ENCODE measurements at places on chromosomes 6 and 20. TPM values are rescaled to one million over a fixed set of nuclear protein-coding genes. Genes with fewer than 3 reads are reported as not detected.

The KIAA0408 gene
- 8.6 TPM for polyA plus RNA-seq

The DYNLT2 gene
- polyA plus RNA-seq = 1.7 TPM

The FOXA2 gene
- not detected for polyA plus RNA-seq

The CALHM4 gene
- not detected for polyA plus RNA-seq

The PHACTR3 gene
- polyA plus RNA-seq = 0.57 TPM

The FAM162B gene
- polyA plus RNA-seq = 6.1 TPM

The EBF4 gene
- 14.1 TPM for polyA plus RNA-seq

The TMEM74B gene
- 9.5 TPM for polyA plus RNA-seq

The PRSS16 gene
- 1.3 TPM for polyA plus RNA-seq

The C6orf132 gene
- 1.4 TPM for polyA plus RNA-seq

The GSTA4 gene
- polyA plus RNA-seq = 144 TPM

The SLC22A7 gene
- polyA plus RNA-seq = not detected

The KCNK15 gene
- polyA plus RNA-seq = 0.42 TPM

The LYRM4 gene
- 26.2 TPM for polyA plus RNA-seq

The MAS1 gene
- polyA plus RNA-seq = not detected

The ZFP57 gene
- polyA plus RNA-seq = not detected

The ADTRP gene
- polyA plus RNA-seq = 0.35 TPM

The SLC26A8 gene
- 0.20 TPM for polyA plus RNA-seq

The THBD gene
- polyA plus RNA-seq = 16.3 TPM

The CST2 gene
- polyA plus RNA-seq = 4.8 TPM

The ADGRF5 gene
- polyA plus RNA-seq = 18.5 TPM

The OR2H2 gene
- polyA plus RNA-seq = not detected

The SYNGAP1 gene
- polyA plus RNA-seq = 73.5 TPM

The IPCEF1 gene
- 0.16 TPM for polyA plus RNA-seq

The PLCB4 gene
- polyA plus RNA-seq = 1.7 TPM

The GJA10 gene
- polyA plus RNA-seq = not detected

The RHAG gene
- not detected for polyA plus RNA-seq

The BNIP5 gene
- not detected for polyA plus RNA-seq

The SPAG4 gene
- polyA plus RNA-seq = 12.5 TPM

The SNAP25 gene
- 26.1 TPM for polyA plus RNA-seq

The ADAM33 gene
- polyA plus RNA-seq = 33.2 TPM

The SYNDIG1 gene
- 0.26 TPM for polyA plus RNA-seq

The TREML2 gene
- not detected for polyA plus RNA-seq

The TULP1 gene
- polyA plus RNA-seq = 0.80 TPM

The NDUFAF4 gene
- polyA plus RNA-seq = 51.3 TPM

The SLC12A5 gene
- 120 TPM for polyA plus RNA-seq

The C6orf58 gene
- not detected for polyA plus RNA-seq

The HDGFL1 gene
- not detected for polyA plus RNA-seq

The C6orf118 gene
- not detected for polyA plus RNA-seq

The C20orf141 gene
- polyA plus RNA-seq = 0.30 TPM

The HLA-A gene
- polyA plus RNA-seq = 1,237 TPM

The HLA-DOB gene
- polyA plus RNA-seq = 0.99 TPM

The SPACA1 gene
- polyA plus RNA-seq = not detected

The TFAP2A gene
- 0.18 TPM for polyA plus RNA-seq

The SH3BGRL2 gene
- 4.6 TPM for polyA plus RNA-seq

The FLOT1 gene
- polyA plus RNA-seq = 390 TPM

The ADGB gene
- polyA plus RNA-seq = not detected

The DUSP15 gene
- polyA plus RNA-seq = 16.2 TPM

The HLA-DOA gene
- polyA plus RNA-seq = 1.6 TPM

The SAMD5 gene
- 3.0 TPM for polyA plus RNA-seq

The RAB5IF gene
- 159 TPM for polyA plus RNA-seq

The MYH7B gene
- polyA plus RNA-seq = 9.6 TPM

All from adrenal gland (tissue), 19 donors.